ENCODE measurements at places on chromosomes 5 and 9.

- no peak for DNase-seq
These were observed 2.2 kb downstream of the AMACR start for GRCh38 chr5:34005681-34006080.

DNA sequence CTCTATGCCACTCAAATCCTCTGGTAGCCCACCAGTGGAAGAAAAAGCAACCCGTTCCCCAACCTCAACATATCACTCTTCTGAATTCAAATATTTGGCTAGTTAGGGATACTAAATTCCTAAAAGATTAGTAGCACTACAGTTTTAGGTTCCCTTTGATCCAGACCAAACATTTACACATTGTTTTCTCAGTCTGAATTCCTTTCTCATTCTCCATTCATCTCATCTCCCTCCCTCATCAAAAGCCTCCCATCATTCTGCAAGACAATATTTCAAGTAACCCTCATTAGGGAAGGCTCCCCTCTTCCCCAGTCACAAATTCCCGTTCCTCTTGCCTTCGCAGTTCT lies 26.3 kb downstream of the ADAM19 start:
- DNase-seq, result no peak

- no peak for DNase-seq
These were observed 51.1 kb downstream of the CDK5RAP2 start for GRCh38 chr9:120528829-120529228.

GRCh38 chr5:75510417-75510835 lies 1.0 kb downstream of the CERT1 start:
- no peak for DNase-seq

DNA sequence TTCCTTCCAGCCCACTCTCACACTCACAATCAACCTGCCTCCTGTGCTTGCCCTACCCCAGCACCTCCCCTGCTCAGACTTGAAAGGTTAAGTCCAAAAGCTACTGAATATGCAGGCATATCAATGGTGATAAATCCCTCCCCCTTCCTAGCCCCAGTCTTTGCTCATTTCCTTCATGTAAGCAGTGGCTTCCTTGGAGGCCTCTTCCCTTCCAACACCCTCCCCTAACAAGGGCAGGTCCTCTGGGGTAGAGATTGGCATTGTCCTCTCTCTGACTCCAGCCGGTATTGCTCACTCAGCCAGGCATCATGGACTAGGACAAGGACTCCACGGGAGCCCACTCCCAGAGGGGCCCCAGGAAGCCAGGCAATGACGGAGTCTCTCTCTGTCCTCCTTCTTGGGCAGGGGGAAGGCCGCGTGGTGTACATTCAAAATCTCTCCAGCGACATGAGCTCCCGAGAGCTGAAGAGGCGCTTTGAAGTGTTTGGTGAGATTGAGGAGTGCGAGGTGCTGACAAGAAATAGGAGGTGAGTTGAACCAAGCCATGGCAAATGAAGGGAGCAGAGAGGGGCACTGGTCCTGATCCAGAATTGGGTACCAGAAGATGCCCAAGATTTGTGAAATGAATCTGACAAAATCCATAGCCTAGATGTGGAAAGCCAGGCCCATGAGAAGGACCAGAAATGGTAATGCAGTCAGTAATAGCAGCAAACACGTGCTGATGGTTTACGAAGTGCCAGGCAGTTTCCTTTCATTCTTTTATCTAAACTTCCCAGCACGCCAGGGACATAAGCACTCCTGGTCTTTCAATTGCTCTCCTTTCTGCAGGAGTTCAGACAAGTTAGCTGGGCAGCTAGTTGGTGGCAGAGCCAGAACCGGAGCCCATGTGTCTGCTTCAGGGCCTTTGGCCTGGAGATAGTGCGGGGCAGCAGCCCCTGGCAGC lies 102.5 kb downstream of the PDE6A start:
- no peak for DNase-seq

DNA sequence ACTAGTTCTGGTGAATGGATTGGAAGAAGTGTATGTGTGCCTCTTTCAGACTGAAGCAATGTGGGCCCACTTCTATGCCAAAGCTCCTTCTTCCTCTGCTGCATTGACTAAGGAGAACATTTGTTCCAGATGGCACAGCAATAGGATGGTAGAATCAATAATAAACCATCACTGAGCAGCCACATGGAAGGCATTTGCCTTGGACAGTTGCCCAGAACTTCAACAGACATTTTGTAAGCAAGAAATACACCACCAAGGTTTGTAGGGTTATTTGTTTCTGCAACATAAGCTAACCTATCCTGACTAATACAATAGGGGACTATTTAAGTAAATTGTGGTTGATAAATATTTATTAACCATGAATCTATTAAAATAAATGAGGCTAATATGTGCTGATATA lies 37.7 kb upstream of the CSNK1G3 start:
- DNase-seq, result no peak

GRCh38 chr9:131238402-131239021 lies 37.8 kb downstream of the FAM78A start:
- DNase-seq, result no peak

GRCh38 chr5:3377831-3378230 lies 217.8 kb upstream of the IRX1 start:
- DNase-seq, result no peak

Data from activated CD4-positive, alpha-beta T cell treated with anti-CD3 and anti-CD28 coated beads, Interleukin-2, amount 50 U/mL, for 4 hours (primary cell).